ENCODE measurements at places on chromosomes 16 and 17.

GRCh38 chr17:58324056-58324408, 4.6 kb downstream of the TSPOAP1 start:
- DNase-seq = no peak

DNA sequence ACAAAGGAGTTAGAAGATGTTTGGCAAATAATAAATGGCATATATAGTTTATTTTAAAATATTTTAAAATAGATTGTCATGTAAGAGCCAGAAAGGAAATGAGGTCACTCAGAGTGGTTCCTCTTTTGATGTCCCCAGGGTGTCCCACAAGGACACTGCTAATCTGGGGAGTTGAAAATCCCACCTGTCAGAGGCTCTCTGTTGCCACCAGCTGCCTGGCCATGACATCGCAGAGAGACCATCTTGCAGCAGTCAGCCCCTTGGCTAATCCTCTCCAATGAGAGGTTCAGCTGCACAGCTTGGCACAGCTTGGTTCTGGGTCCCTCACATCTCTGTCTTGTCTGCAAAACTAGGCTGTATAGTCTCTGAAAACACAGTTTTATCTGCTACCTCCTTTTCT, 11.0 kb upstream of the RBFOX1 start:
- no peak for DNase-seq

DNA sequence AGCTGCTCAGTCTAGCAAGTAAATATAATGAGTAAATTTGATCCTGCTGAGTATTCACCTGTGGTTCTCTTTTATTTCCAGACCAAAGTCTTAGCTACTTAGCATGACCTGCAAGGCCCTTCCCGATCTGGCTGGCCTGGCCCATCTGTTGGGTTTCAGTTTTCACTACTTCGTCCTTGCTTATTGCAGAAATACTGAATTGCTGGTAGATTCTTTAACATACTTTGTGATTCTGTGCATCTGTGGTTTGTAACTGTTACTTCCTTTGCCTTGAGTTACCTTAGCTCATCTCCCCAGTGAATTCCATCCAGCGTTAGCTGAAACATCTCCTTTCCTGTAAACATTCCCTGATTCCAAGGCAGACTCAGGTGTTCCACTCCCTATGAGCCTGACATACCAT, 131.1 kb downstream of the PHKB start:
- DNase-seq = no peak

GRCh38 chr16:79320956-79321355, 279.6 kb downstream of the MAF start:
- no peak for DNase-seq

DNA sequence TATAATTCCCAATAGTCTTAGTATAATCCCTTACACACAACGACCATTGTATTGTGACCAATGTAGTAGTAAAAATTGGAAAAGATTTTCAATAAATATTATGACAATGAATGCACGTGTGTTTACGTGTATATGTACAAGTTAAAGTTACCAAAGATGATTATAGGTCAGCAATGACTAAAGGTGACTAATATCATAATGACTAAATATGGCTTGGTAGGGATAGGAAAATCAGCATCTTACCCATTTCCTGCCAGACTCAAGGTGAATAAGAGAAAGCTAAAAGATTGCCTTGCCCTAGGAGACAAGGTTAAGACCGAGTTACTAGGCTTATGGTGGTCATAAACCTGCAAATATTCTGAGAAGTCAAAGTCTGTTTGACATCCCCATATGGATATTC, 34.4 kb downstream of the CPD start:
- DNase-seq = no peak

- no peak for DNase-seq
Measured at GRCh38 chr16:67882374-67883145, 2.1 kb upstream of the NRN1L start.

DNA sequence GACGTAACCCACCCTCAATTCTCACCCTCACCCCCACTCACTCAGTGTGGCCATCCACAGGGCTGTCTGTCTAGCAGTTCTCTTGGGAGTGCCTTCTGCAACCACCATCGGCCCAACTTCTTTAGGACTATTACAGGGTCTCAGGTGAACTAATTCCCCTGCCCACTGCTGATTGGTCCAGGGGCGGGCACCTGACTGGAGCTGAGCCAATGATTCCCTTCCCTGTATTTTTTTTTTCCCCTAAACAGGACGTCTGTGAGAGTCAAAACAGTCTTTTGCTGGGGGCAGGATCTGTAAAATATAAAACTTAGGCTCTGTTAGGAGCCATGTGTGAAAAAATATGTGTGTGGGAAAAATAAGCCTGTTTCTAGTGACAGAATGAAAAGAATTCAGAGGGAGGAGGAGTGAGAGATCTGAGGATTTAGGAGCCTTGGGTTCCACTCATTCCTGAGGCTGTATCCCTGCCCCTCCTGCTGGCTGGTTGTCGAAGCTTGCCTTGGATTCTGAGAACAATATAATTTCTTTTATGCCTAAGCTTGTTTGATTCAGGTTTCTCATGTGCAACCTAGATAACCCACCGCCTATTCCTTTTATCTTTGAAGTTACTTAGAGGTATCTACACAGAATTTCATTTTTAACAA, 115.0 kb downstream of the SPACA3 start:
- no peak for DNase-seq

DNA sequence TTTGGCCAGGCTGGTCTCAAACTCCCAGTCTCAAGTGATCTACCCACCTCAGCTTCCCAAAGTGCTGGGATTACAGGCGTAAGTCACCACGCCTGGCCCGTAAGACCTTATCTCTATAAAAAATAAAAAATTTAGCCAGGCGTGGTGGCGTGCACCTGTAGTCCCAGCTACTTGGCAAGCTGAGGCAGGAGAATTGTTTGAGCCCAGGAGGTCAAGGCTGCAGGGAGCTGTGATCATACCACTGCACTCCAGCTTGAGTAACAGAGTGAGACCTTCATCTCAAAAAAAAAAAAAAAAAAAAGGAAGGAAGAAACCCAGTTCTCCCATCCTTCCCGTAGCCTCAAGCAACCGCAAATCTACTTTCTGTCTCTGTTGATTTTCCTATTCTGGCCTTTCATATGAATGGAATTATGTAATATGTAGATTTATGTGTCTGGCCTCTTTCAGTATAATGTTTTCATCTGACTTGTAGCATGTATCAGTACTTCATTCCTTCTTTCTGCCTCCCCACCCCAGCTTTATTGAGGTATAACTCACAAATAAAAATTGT, 11.2 kb downstream of the CASC3 start:
- no peak for DNase-seq

DNA sequence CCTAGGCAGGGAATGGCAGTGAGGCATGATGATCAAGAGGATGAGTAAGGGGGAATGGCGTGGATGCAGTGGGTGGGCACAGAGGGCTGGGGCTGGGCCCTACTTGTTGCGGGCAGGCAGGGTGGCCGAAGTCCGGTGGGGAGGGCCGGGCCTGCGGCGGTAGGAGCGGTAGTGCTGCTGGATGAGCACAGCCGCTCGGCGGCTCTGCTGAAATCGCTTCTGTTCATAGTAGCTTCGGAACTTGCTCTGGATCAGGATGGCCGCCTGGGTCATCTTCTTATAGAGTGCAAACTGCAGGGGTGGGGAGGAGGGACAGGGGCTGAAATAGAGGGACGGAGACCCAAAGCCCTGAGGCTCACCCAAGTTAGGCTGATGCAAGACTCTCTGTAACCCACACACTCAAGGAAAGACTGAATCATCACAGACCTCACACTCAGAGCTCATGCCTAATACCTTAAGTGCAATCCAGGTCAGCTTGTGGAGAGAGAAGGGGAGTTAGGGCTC, 1.5 kb upstream of the SPAG7 start:
- no peak for DNase-seq

DNA sequence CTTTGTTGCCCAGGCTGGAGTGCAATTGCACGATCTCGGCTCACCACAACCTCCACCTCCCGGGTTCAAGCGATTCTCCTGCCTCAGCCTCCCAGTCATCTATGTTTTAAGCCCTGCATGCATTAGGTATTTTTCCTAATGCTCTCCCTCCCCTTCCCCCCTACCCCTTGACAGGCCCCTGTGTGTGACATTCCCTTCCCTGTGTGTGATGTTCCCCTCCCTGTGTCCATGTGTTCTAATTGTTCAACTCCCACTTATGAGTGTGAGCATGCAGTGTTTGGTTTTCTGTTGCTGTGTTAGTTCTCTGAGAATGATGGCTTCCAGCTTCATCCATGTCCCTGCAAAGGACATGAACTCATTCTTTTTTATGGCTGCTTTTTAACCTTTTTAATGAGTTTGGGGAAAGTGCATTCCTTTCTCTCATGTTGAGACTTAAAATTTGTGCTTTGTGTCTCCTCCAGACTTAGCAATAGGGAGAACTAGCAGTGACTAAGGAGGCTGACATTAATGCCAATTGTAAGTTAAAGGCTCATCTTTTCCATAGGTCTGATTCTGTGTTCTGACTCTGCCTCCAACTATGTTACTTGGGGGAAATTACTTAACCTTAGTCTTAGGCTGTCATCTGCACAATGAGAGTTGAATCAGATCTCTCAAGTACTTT, 17.7 kb upstream of the PHAF1 start:
- no peak for DNase-seq

- DNase-seq = no peak
Measured at GRCh38 chr16:66856801-66857200, 12.6 kb downstream of the CA7 start.

DNA sequence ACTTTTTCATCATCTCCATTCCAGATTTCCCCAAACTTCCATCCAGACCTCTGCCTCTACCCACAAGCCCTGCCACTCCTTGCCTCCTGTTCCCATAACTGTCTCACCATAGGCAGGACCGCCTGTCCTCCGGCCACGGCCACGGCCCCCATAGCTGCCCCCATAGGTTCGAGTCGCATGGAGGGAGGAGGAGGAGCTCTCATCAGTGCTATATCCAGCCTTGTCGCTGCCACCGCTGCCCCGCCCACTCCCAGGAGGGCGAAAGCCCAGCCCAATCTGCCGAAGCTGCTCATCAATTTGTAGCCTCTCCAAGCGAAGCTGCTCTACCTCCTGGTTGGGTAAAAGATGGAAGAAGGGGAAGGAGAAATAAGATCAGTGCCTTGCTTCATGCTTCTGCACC, 3.4 kb upstream of the SOX15 start:
- DNase-seq = no peak

DNA sequence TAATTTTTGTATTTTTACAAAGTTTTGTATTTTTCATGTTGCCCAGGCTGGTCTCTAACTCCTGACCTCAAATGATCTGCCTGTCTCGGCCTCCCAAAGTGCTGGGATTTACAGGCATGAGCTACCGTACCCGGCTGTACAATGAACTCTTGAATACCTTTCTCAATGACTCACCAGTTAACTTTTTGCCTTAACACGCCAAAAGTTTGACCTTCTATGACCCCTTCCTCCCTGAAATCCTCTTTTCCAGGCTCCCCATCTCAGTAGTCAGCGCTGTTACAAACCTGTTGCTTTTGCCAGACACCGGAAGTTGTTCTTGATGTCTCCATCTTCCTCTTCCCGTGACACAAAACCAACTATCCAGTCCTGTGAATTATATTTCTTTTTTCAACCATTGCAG, 158.1 kb upstream of the ASIC2 start:
- no peak for DNase-seq

DNA sequence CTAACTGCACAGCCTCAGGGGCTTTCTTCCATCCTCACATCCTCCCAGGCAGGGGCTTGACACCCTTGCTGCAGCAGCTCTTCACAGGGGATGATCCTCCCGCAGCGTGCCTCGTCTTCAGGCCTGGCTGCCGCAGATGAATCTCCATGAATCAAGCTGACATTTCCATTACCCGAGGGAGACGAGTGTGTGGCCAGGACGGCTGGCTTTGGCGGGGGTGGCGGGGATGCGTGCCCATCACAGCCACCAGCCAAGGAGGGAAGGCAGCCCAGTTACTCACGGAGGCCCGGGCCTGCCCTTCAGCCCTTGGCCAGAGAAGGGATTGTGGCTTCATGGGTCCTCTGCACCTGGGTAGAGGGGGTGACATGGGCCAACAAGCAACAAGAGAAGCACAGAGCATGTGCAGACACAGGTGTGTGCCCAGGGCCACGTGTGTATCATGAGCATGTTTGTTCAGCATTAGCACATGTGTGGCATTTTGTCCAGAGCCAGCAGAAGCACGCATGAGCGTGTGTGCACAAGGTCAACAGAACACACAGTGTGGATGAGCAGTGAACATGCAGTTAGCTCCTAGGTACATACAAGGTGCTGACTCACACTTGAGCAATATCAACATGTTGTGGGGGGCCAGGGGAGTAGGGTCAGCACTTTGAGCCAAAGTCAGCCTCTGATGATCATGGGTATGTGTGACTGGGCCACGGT, 236.4 kb downstream of the KATNIP start:
- DNase-seq = no peak

DNA sequence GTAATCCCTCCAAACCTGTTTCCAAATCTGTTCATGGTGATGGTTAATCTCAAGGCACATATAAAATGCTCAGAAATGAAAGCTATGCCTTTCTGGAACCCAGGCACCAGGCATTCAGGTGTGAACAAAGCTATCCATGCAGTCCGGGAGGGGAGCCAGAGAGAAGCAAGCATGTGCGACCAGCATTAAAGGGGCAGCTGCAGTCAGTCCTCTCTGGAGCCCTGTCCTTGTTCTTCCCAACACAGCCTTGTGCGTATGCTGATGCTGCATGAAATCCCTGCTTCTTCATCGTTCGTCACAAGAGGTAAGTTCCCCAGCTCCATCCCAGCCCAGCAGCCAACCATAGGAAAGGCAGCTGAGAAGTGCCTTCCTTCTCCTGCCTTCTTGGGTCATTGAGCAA, 148.7 kb downstream of the GRIN2A start:
- no peak for DNase-seq

GRCh38 chr17:77416105-77416713, 275.4 kb downstream of the SEC14L1 start:
- no peak for DNase-seq

- no peak for DNase-seq
Measured at GRCh38 chr16:35516971-35517370, 2057.6 kb downstream of the TP53TG3F start.
